Skeletal muscle tissue (tissue), 5 donors: ENCODE measurements at places on chromosomes 5 and 9. TPM values are rescaled to one million over a fixed set of nuclear protein-coding genes. Genes with fewer than 3 reads are reported as not detected.

RIGI gene
- 9.4 TPM for total RNA-seq

STC2 gene
- total RNA-seq: 3.1 TPM

ADAM19 gene
- 14.1 TPM for total RNA-seq

RICTOR gene
- total RNA-seq: 32.9 TPM

FGF18 gene
- 3.1 TPM for total RNA-seq

DAB2 gene
- total RNA-seq: 91.3 TPM

MCC gene
- 15.1 TPM for total RNA-seq

MRPS30 gene
- 64.7 TPM for total RNA-seq

WNK2 gene
- total RNA-seq: 4.7 TPM
